CD4-positive, alpha-beta T cell (primary cell): ENCODE measurements at places on chromosomes 13 and 19.

- peak overlapping the region; percentile 73 for H3K27ac ChIP-seq
- DNase-seq, result peak; percentile 82
- peak overlapping the region; percentile 96 for H3K4me3 ChIP-seq
These were observed 3.0 kb downstream of the PRKD2 start for GRCh38 chr19:46713781-46714443.

DNA sequence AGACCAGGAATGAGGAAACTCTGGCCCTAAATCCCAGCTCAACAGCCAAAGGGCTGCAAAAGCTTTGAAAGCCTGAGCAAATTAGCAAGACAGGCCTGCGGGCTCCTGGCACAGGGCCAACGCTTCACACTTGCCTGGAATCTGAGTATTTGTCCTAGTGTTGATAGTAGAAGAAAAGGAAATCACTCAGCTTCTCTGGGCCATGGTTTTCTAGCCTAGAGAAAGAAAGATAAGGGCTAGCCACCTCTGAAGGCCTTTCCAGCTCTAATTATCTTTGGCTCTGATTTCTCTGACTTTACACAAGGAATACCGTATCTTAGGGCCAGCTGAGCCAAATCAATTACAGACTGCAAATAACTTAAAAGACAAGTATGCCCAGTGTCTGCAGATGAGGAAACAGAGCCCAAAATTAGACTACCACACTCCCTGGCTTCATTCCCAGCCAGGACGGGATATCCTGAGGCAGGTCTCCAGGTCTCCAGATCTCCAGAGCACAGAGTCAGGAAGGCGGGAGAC is 69.6 kb downstream of the STK24 start:
- H3K27ac ChIP-seq, result no peak overlapping the region
- H3K27me3 ChIP-seq, result no peaks in the 10 kb centered on the region
- peaks cover 74% of the 10 kb centered on the region for H3K4me1 ChIP-seq
- no peak for DNase-seq

GRCh38 chr19:293436-294110 is 2.4 kb upstream of the PLPP2 start:
- H3K27ac ChIP-seq, result no peak overlapping the region
- no peak for DNase-seq
- H3K4me3 ChIP-seq, result no peak overlapping the region
- H3K27me3 ChIP-seq, result peaks cover 42% of the 10 kb centered on the region
- no peaks in the 10 kb centered on the region for H3K36me3 ChIP-seq
- peaks cover 26% of the 10 kb centered on the region for H3K4me1 ChIP-seq

DNA sequence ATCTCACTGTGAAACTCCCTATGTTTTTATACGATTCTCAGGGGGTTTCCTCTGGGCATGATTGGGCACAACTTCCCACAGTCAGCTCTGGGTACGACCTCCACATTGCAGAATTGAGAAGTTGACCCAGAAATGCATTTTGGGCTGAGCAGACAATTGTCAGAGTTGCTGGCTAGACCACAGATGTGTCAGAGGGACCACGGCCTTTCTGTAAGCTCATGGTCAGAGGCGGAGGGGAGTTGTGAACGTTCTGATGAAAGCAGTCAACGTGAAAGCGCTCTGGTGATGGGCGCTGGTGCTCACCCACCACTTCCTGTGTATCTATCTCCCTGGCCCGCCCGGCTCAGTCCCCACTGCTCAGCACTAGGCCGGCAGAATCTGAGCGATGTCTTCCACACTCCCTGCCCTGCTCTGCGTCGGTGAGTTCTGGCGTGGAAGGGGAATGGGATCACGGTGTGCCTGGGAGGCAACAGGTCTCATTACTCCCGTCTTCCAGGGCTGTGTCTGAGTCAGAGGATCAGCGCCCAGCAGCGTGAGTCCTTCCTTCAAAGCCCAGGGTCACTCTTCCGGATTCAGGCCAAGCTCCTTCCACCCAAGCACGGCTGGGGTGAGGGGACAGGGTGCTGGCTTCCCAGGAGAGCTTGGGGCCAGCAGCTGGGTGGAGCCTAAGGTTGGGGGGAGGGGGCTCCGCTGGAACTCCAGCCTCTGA is at the start of gene NCR1:
Gene NCR1, plus strand, starts transcription at position 346 of the 709 bp plus-strand sequence. Its CDS starts 40 bp downstream, at position 386.
- H3K4me3 ChIP-seq, result no peak within 1 kb of the TSS
- DNase-seq, result no peak
- peaks cover 10% of the 10 kb centered on the region for H3K27me3 ChIP-seq
- peak within 1 kb of the TSS; percentile 29 for H3K27ac ChIP-seq
